ENCODE measurements at places on chromosomes 2 and 18. TPM values are rescaled to one million over a fixed set of nuclear protein-coding genes. Genes with fewer than 3 reads are reported as not detected.

GRCh38 chr2:209661286-209661894, 110.2 kb upstream of the UNC80 start:
- H3K27ac ChIP-seq: no peak overlapping the region
- no peak for DNase-seq
- no peaks in the 10 kb centered on the region for H3K36me3 ChIP-seq
- no peaks in the 10 kb centered on the region for H3K27me3 ChIP-seq
- no peaks in the 10 kb centered on the region for H3K4me1 ChIP-seq

GRCh38 chr18:24762511-24762910, 302.1 kb downstream of the HRH4 start:
- peaks cover 18% of the 10 kb centered on the region for H3K27me3 ChIP-seq
- no peak for DNase-seq
- peaks cover 6% of the 10 kb centered on the region for H3K36me3 ChIP-seq
- no peak overlapping the region for H3K4me3 ChIP-seq
- no peak overlapping the region for H3K27ac ChIP-seq

- H3K4me3 ChIP-seq: peak overlapping the region; percentile 95
- no peak for DNase-seq
- H3K27ac ChIP-seq: peak overlapping the region; percentile 91
- H3K27me3 ChIP-seq: peaks cover 19% of the 10 kb centered on the region
- H3K36me3 ChIP-seq: no peaks in the 10 kb centered on the region
Observed at GRCh38 chr2:15561574-15562344, 625 bp upstream of the NBAS start.

The M1AP gene
- not detected for total RNA-seq

GRCh38 chr2:139260052-139260430, 479.9 kb upstream of the NXPH2 start:
- no peak overlapping the region for H3K27ac ChIP-seq
- no peak for DNase-seq
- no peaks in the 10 kb centered on the region for H3K36me3 ChIP-seq
- no peaks in the 10 kb centered on the region for H3K27me3 ChIP-seq

The OTX1 gene
- total RNA-seq: 0.75 TPM

- peaks cover 89% of the 10 kb centered on the region for H3K4me1 ChIP-seq
- no peaks in the 10 kb centered on the region for H3K27me3 ChIP-seq
- H3K36me3 ChIP-seq: no peaks in the 10 kb centered on the region
- H3K27ac ChIP-seq: peak overlapping the region; percentile 100
- peak overlapping the region; percentile 84 for H3K4me3 ChIP-seq
Observed at GRCh38 chr2:8543383-8544170, 138.3 kb upstream of the ID2 start.

The CNGA3 gene
- total RNA-seq: not detected

DNA sequence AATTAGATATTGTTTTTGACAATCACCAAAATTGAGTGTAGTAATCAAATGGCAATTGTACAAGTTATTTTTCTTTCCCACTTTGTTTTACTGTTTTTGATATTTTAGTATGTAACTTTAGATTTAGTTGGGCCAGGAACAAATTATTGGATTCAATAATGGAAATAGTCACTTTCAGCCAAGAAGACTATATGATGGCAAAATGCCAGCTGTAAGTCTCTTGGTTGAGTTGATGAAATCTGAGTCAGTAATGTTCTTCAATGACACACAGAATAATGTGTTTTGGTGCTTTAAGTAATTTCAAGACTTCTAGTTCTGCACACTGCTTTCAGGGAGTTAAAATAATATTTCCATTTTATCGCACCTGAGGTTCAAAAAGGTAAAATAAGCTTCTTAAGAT, 2022.0 kb upstream of the CELF4 start:
- no peak overlapping the region for H3K27ac ChIP-seq
- DNase-seq: no peak
- H3K4me3 ChIP-seq: no peak overlapping the region
- no peaks in the 10 kb centered on the region for H3K36me3 ChIP-seq
- no peaks in the 10 kb centered on the region for H3K27me3 ChIP-seq

DNA sequence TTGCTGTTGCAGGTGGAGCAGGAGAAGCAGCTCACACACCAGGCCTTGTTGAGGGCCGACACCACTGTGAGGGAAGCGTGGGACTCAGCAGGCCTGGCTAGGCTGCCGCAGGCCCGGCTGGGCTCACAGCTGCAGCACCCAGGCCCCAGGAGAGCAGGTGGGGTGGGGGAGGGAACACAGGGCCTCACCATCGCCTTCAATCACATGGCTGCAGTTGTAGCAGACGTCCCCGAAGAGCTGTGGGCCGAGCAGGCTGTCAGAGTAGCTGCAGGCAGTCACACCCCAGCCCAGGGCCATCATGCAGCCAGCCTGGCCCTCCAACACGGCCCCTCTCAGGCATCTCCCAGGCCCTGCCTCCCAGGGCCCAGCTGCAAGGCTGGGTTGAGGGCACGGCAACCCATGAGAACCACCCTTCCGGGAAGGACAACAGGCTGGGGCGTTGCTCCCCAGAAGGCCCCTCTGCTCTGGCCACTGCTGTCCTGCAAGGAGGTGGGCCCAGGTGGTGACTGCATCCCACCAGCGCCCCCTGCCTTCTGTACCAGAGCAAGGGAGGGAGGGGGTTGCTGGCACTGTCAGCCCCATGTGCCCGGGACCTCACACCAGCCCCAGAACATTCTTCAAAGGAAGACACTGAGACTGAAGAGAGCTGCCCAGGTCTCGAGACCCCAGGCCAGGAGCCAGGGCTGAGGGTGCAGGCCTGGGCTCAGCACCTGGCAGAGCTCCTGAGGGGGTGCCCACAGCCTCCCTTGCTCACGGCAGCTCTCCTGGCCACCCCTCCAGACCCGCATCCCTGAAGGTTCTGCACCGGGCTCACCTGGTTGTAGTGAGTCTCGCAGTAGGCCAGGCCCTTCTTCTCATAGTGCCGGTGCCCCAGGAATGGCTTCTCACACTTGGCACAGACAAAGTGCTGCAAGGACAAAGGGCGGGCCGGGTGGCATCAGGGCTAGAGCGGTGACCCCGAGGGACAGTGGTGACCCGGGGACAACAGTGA, 5.6 kb upstream of the GPR17 start:
- H3K36me3 ChIP-seq: no peaks in the 10 kb centered on the region
- H3K4me3 ChIP-seq: no peak overlapping the region
- peaks cover 2% of the 10 kb centered on the region for H3K4me1 ChIP-seq

- DNase-seq: no peak
- H3K27me3 ChIP-seq: peaks cover 49% of the 10 kb centered on the region
- H3K4me1 ChIP-seq: peaks cover 5% of the 10 kb centered on the region
- no peak overlapping the region for H3K27ac ChIP-seq
- no peak overlapping the region for H3K4me3 ChIP-seq
Observed at GRCh38 chr18:22828171-22828570, 105.0 kb upstream of the RBBP8 start.

The ZSWIM2 gene
- total RNA-seq: not detected

GRCh38 chr2:218310853-218311540, 18.7 kb upstream of the TMBIM1 start:
- DNase-seq: no peak
- no peak overlapping the region for H3K4me3 ChIP-seq
- no peaks in the 10 kb centered on the region for H3K27me3 ChIP-seq
- H3K27ac ChIP-seq: no peak overlapping the region

The CEP68 gene
- total RNA-seq: 2.3 TPM

The KIF3C gene
- total RNA-seq: 2.5 TPM

DNA sequence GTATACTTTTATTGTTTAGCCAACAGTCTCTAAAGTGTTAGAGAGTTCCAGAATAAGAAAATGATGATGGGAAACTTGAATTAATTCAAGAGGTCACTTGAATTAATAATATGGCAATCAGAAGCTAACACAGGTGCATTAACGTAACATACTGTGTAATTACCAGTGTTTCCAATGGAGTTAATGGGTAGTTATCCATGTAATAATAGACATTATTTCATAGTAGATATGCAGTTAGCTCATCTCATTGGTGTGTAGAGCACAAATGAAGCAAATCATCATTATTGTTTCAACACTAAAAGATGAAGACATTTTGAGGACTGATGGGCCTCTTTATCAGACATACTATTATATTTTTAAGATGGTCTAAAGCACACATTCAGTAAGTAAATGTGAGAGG, 460.3 kb upstream of the HNRNPA3 start:
- H3K4me3 ChIP-seq: no peak overlapping the region
- H3K27me3 ChIP-seq: peaks cover 9% of the 10 kb centered on the region
- H3K4me1 ChIP-seq: peaks cover 7% of the 10 kb centered on the region

DNA sequence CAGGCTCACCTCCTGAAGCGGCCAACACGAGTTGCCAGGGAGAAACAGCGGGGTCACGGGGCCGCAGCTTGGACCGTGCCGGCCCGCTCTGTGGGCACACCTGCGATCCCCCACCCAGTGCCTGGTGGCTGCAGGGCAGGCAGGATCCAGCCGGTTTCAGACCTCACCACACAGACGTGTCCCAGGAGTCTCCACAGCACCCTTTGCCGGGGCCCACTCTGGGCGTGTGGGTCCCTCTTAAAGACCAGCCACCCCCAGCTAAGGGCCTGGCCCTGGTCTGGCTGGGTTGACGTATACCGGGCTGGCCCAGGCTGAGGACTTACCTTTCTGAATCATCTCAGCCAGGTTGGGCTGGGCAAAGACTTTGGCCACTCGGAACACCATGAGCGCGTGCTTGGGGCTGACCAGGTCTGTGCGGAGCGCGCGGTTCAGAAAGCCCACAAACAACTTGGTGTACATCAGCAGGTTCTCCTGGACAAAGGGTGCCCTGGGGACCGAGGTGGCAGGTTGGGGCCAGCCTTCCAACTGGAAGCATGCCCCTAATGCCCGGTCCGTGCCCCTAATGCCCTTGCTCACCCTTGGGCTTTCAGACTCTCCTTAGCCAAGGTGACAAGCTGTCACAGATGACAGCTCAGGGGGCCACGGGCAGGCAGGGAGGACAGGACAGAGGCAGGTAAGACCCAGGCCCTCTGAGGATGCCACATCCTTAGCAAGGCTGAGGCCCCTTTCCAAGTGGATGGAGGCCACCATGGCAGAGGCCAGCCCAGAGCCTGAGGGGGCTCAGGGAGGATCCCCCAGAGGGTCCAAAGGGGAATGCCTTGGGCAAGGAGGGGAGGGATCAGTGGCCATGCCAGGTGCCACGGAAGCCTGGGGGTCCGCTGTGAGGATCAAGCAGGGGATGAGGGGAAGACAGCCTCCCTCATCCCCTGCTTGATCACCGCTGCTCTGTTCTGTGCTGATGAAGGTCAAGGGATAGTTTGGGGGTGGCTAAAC, 10.2 kb upstream of the CCDC74B start:
- H3K27me3 ChIP-seq: no peaks in the 10 kb centered on the region
- no peak overlapping the region for H3K4me3 ChIP-seq
- DNase-seq: no peak
- no peak overlapping the region for H3K27ac ChIP-seq
- no peaks in the 10 kb centered on the region for H3K36me3 ChIP-seq

DNA sequence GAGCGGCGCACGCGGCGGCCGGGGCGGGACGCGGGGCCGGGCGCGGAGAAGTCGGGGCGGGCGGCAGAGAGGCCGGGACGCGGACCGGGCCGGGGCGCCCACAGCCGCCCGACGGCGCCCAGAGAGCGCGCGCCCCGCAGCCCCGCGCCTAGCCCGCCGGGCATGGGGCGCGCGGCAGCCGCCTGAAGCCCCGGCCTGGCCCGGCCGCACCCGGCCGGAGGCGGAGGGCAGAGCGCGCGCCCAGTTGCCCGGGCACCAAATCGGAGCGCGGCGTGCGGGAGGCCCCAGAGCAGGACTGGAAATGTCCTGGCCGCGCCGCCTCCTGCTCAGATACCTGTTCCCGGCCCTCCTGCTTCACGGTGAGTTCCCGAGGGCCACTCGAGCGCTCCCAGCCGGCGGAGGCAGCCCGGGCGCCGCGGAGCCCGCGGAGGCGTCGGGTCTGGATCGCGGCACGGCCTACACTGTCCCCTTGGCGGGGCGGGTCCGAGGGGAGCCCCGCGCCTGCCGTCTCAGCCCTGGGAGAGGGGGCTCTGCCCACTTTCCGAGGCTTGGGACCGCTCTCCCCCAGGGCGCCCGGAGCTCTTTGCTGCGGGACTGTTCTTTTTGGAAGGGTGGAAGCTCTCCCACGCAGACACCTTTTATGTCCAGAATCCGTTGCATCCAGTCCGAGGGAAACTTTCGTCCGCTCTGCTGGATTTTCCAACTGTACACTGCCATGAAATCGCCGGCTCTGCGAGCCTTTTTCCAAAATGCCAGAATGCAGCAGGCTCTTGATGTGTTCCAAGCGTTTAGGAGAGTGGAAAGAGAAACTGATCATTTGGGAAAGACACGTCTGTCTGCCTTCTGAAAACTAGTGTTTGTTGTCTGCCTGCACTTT, 484 bp downstream of the APCDD1 start:
- no peak overlapping the region for H3K4me3 ChIP-seq
- no peaks in the 10 kb centered on the region for H3K36me3 ChIP-seq
- no peak for DNase-seq
- peaks cover 25% of the 10 kb centered on the region for H3K27me3 ChIP-seq

The SGPP2 gene
- total RNA-seq: 0.12 TPM

- no peaks in the 10 kb centered on the region for H3K36me3 ChIP-seq
- H3K4me1 ChIP-seq: no peaks in the 10 kb centered on the region
- no peak for DNase-seq
Observed at GRCh38 chr18:60543646-60544045, 171.1 kb upstream of the MC4R start.

DNA sequence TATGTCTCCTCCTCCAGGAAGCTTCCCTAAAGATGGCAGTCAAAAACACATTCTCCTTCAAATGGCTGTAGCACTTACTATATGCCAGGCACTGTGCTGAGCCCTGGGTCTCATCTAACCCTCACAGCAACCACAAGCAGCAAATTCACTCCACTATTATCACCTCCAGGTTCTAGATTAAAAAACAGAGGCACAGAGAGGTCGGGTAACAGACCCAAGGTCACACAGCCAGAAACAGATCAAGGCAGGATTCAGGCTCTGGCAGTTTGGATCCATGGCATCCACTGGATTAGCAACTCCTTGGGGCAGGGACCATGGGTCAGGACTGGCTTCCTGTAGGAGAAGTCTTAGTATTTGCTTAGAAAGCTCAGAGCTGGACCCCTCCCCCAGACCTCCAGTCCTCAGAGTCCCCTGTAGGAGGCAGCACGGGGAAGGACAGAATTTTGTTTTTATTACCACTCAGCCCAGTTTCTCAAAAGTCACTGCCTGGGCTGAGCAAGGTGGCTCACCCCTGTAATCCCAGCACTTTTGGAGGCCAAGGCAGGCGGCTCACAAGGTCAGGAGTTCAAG, 34.4 kb downstream of the ZFP36L2 start:
- H3K4me3 ChIP-seq: no peak overlapping the region
- no peaks in the 10 kb centered on the region for H3K27me3 ChIP-seq
- no peak for DNase-seq
- peaks cover 29% of the 10 kb centered on the region for H3K4me1 ChIP-seq
- H3K27ac ChIP-seq: peak overlapping the region; percentile 34
